ENCODE measurements at places on chromosomes 6 and 20.

DNA sequence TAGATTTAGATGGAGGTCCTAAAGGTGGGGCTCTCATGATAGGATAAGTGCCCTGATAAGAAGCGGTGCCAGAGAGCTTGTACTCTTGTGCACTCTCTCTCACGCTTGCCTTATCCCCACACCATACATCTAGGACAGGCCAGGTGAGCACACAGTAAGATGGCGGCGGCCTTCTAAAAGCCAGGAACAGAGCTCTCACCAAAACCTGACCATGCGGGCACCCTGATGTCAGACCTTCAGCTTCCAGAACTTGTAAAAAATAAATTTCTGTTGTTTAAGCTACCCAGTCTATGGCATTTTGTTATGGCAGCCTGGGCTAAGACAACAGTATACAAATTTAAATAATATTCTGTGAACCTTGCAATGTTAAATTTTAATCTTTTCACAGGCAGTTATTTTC lies 40.8 kb upstream of the CALHM6 start:
- DNase-seq: no peak

DNA sequence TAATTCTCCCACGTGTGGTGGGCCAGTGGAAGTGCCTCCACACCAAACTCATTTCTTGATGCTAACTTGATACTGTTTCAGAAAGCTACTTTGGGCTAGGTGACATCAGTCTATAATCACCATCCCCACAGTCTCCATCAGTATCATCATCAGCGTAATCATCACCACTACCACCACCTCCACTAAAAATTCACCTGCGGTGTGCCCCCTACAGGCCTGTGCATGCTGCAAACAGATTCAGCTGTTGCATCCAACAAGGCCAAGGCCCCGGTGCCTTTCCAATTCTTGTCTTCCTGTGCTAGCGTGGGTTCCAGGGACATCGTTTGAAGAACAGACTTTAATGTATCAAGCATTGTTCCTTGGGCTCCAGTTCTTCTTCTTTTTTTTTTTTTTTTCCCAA lies 201.3 kb upstream of the EXOC2 start:
- DNase-seq: no peak

DNA sequence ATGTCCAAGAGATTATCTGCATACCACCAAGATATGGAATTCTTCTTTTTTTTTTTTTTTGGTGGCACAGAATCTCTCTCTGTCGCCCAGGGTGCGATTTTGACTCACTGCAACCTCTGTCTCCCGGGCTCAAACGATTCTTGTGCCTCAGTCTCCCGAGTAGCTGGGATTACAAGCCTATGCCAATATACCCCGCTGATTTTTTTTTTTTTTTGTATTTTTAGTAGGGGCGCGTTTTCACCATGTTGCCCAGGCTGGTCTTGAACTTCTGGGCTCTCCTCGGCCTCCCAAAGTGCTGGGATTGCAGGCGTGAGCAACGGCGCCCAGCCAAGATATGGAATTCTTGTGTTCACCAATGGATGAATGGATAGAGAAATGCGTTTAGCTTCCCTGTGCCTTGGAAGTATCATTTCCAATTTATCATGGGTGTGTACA lies 31.0 kb downstream of the POM121L2 start:
- peak; percentile 54 for DNase-seq

DNA sequence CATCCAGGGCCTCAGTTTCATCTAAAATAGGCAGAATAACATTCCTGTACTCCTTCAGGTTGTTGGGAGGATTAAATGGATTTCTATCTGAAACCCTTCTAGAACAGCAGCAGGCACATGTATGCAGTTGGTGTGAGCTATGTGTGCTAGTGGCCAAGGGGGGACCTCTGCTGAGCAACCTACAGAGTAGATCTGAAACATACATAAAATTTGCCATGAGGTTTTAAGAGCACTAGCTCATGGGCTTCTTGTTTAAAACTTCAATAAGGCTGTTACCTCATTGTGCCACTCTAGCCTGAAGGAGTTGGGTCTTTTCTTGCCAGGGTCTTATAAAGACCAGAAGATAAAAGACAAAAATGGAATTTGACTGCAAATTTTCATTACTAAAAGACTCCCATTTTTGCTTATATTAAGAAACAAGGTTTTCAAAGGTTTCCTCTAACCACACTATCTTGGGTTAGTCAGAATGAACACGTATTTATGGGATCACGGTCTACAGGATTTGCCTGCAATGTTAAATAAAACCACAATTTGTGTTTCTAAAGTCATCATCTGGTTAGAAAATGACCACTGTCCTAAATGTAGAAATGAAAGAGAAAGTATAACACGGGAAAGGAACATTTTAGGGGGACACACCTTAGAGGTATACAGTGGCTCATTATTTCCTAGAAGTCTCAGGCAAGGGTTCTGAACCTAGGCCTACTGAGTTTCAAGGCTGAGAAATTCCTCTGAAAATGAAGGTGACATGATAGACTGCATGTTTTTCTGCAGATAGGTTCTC lies 144.9 kb upstream of the OLIG3 start:
- no peak for DNase-seq

- DNase-seq: no peak
These were observed 84.2 kb downstream of the RNF144B start for GRCh38 chr6:18471232-18471964.
